SHP77 (cell line): ENCODE measurements at places on chromosomes 13 and 19.

DNA sequence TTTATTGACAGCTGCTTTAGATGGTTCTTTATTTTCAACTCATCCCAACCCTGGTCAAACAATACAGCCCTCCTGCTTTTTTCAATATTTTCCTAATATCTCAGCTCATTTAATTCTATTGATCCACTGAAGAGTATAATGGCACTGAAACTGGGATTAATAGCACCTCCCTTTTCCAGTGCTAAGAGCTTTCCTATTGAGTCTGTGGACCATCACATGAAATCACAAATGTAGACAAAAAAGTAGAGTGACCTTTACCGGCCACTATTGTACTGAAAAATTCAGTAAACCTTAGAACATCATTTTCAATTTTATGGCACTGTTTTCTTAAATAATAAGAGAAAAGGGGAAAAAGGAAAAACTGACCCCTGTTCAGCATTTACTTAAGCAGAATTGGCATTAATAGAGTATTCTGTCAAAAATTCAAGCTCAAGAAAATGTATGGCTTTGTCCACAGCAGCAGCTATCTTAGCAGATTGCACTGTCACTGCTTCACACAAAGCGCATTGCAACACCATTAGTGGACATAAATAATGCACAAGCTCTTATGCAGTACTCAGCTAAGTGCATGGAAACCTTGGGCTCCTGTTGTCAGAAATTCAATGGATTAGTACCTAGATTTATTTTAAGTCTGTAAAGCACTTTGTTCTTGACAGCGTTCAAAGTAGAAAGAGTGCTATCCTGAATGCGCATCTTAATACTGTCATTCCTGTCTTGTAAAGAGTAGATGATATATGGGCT, 851.0 kb upstream of the KLHL1 start:
- no peak for DNase-seq

GRCh38 chr19:13001502-13002165, 6.4 kb downstream of the NFIX start:
- DNase-seq, result no peak

- DNase-seq, result no peak
Observed at GRCh38 chr13:37107456-37107855, 2.0 kb upstream of the CSNK1A1L start.

DNA sequence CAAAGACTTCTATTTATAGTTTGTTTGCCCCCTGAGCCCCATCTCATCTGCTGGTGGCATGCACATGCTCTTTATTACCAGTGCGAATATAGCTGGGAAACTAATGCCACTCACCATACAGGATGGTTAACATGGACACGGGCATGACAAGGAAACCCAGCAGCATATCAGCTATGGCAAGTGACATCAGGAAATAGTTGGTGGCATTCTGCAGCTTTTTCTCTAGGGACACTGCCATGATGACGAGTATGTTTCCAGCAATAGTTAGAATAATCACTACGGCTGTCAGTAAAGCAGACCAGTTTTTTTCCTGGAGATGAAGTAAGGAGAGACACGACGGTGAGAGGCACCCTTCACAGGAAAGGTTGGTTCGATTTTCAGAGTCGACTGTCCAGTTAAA, 1.5 kb downstream of the HTR2A start:
- DNase-seq, result no peak

DNA sequence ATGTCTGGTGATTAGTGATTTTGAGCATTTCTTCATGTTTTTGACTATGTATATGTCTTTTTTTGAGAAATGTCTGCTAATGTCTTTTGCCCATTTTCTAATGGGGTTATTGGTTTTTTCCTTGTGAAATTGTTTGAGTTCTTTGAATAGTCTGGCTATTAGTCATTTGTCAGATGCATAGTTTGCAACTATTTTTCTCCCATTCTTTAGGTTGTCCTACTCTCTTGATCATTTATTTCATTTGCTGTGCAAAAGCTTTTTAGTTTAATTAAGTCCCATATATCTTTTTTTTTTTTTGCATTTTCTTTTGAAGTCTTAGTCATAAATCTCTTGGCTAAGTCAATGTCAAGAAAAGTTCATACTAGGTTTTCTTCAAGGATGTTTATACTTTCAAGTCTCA, 449.8 kb downstream of the DACH1 start:
- DNase-seq, result no peak

DNA sequence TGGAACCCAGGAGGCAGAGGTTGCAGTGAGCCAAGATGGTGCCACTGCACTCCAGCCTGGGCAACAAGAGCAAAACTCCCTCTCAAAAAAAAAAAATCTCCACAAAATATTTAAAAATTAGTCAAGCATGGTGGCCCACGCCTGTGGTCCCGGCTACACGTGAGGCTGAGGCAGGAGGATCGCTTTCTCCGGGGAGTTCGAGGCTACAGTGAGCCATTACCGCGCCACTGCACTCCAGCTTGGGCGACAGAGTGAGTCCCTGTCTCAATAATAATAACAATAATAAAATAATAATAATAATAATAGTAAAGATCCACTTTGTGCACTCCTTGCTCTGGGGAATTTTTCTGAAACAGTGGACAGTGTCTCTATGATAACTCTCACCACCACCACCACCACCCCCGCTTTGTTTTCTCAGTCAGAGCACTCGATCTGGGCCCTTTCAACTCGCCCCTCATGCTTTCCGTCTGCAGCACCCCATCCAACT, 8.7 kb downstream of the NAPSA start:
- no peak for DNase-seq

GRCh38 chr13:85724546-85725432, 74.4 kb downstream of the SLITRK6 start:
- DNase-seq, result peak; percentile 88

DNA sequence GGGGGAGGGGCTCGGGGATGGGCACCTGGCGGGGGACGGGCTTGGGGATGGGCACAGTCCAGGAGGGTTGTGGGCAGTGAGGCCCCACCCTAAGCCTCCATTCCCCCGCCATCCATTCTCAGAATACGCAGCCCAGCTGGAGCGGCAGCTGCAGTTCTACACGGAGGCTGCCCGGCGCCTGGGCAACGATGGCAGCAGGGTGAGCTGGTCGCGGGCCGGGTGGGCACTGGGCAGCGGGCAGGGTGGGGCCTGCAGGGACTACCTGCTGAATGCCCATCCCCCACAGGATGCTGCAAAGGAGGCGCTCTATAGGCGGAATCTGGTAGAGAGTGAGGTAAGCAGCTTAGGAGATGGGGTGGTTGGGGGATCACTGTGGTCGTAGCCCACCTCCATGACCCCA, 8.3 kb downstream of the PODNL1 start:
- DNase-seq, result no peak

- DNase-seq, result no peak
Observed at GRCh38 chr13:110155072-110155471, 151.9 kb downstream of the COL4A1 start.

DNA sequence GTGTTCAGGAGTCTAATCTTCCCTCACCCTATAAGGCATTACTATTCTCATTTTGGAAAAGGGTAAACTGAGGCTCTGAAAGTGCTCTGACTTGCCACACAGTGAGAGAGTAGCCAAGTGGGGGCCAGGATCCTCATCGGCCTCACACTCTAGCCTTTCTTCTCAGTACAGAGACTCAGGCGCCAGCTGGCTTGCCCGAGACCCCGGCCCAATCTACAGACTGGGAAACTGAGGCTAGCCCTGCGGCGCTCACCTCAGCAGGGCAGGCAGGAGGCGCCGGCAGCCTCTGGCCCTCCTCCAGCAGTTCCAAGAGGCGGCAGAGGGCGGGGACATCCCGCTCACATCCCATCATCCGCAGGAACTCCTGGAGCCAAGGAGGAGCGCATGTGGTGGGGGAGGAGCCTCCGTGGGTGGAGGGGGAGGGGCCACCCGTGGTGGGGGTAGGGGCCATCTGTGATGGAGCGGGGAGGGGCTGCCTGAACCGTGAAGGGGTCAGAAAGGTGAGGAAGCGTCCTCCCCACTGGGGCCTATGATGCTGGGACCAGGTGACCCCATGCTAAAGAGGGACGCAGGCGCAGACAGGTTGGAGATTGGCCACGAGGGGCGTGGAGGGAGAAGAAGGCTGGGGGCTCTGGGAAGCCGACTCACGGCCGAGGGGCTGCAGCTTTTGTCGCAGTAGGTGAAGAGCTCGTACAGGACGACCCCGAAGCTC, 8.7 kb upstream of the INSL3 start:
- peak; percentile 67 for DNase-seq

DNA sequence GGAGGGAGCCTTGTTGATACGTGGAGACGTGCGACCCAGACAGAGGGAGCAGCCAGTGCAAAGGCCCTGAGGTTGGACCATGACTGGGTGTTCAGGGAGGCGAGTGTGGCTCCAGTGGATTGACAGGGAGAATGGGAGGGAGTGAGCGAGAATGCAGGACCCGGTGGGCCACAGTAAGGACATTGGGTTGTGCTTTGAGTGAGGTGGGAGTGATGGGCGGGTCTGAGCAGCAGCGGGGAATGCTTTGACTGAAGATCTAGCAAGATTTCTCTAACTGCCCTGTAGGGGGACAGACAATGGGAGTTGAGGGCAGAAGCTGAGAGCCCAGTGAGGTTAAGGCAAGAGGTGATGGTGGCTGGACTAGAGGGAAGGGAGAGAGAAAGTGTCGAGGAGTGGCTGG, 7.7 kb upstream of the NANOS2 start:
- no peak for DNase-seq

DNA sequence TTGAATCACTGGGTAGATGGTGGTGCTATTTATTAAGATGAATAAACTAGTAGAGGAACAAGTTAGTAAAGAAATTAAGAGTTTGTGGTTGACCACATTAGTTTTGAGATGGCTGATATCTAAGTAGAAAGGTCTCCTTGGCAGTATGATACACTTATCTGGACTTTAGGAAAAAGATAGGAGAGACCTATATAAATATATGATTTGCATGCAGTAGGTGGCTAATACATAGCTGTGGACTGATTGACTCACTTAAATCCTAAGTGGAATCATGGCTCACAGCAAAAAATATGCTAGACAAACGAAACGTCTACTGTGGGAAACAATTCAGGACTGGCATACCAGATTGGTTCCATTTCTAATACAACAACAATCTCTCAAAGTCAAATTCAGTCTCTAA, 92.0 kb downstream of the CAB39L start:
- no peak for DNase-seq

- no peak for DNase-seq
Observed at GRCh38 chr19:18091217-18091608, 4.5 kb upstream of the IL12RB1 start.

DNA sequence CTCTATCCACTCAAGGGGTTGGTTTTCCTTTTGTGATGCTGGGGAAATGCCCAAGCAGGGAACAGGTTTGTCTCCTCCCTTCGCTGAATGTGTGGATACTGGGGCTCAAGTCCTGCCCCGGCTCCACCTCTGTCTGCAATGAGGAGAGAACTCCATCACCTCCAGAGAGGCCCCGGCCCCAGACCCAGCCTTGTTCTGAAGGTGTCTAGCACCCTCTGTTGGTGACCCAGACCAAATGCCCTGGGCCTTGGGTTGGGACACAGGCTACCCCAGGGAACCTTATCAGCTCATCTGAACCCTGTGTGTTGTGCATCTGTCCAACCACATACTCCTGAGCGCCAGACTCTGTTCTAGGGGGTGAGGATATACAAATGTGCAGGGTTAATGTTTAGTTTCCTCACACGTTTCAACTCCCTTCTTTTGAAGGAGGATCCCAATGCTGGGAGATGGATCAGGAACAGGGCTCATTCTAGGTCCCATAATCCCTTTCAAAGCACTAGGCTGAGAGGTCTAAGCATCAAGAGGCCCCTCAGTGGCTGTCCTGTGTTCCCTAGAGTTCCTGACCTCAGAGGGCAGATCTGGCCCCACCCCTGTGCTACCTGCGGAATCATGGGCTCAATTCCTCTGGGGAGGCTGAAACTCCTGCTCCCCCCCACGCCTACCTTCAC, 112.5 kb upstream of the SLC7A1 start:
- peak; percentile 8 for DNase-seq

- DNase-seq, result no peak
Observed at GRCh38 chr13:50334944-50335343, 319.7 kb downstream of the KCNRG start.

GRCh38 chr13:22789027-22789593, 391.7 kb upstream of the SGCG start:
- DNase-seq, result no peak

GRCh38 chr13:68550330-68550729, 1320.2 kb upstream of the PCDH9 start:
- DNase-seq, result no peak

GRCh38 chr19:49442354-49442753, 1.0 kb upstream of the SLC17A7 start:
- no peak for DNase-seq

- DNase-seq, result no peak
Observed at GRCh38 chr13:103935117-103935516, 868.9 kb upstream of the SLC10A2 start.

- DNase-seq, result no peak
Observed at GRCh38 chr13:24716011-24716410, 35.8 kb downstream of the ATP12A start.

GRCh38 chr19:17522988-17523872, 11.8 kb downstream of the PGLS start:
- DNase-seq, result peak; percentile 35

DNA sequence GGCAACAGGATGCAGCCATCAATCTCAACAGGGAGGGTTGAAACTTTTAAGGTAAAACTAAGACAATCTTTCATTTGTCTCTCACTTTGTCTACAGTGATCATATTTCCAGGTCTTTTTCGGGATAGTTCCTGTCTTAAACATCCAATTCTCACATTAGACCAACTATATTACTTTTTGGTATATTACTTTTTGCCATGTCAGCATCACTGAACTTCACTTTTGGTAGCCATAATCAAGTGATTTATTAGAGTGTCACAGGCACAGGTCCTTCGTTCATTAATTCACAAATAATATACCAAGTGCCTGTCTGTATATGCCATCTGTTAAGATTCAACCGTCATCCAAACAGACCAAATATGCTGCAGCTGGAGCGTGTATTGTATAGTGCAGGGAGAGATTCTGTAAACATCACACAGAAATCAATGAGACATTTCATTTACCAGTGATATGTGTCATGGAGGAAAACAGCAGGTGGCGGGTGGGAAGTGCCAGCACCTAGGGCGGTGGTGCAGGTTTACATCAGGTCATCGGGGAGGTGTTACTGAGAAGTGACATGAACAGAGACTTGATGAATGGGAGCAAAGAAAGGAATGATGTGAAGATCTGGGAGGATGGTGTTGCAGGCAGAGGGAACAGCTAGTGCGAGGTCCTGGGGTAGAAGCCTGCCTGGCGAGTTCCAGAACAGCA, 24.9 kb downstream of the ARHGEF7 start:
- DNase-seq, result peak; percentile 96

DNA sequence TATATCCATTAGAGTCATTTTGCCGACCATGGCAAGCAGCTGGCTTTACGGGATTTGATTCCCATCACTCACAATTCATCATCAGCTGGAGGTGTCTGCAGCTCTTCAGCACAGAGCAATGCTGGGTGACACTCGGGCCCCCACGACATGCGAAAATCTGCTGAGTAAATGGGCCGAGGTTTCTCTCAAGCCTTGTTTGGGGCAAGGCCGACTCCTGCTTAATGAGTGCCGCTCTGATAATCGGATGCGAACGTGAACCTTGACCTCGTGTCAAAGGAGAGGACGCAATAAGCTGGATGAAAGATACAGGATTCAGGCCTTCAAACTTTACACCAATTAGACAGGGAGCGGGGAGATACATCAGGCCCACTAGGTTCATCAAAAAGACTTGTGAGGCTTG, 65.2 kb downstream of the GGACT start:
- DNase-seq, result no peak
